HCT116 (cell line): ENCODE measurements at places on chromosomes 11 and 22. TPM values are rescaled to one million over a fixed set of nuclear protein-coding genes. Genes with fewer than 3 reads are reported as not detected.

The HTATIP2 gene
- 43.4 TPM for total RNA-seq

The MS4A3 gene
- not detected for total RNA-seq

The CNIH2 gene
- 1.3 TPM for total RNA-seq

The P2RY2 gene
- 2.9 TPM for total RNA-seq

- peak; percentile 58 for DNase-seq
- H3K4me1 ChIP-seq: no peaks in the 10 kb centered on the region
- no peaks in the 10 kb centered on the region for H3K36me3 ChIP-seq
Measured at GRCh38 chr11:18802381-18803257, 11.0 kb upstream of the PTPN5 start.

DNA sequence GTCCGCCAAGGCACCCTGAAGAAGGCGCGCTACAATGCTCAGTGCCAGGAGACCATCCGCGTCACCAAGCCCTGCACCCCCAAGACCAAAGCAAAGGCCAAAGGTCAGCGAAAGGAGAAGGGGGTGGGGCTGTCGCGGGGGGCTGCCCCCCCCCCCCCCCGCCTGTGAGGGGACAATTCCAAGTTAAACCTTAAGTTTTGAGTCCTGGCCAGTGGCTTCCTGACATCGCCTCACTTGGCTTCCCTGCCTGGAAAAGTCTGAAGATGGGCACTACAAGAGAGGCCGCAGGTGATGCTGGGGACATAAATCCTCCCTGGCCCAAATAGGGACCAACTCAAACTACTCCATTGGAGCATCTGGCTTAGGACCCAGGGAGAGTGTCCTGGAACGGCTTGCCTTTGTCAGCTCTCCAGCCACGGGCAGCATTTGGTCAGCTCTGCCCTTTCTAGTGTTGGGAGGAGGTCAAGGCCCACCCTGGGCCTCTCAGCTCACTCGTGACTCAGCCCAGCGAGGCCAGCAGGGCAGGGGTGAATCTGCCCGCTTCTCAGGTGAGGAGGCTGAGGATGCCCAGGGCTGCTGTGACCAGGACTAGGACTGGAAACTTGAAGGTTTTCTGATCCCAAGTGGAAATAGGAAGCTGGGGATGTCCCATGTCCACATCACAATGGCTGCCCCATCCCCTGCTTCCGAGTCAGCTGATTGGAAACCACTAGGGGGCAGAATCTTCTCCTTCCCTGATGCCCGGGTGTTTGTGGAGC is 1.4 kb downstream of the MDK start:
- no peak for DNase-seq
- H3K36me3 ChIP-seq: no peaks in the 10 kb centered on the region
- peaks cover 74% of the 10 kb centered on the region for H3K4me1 ChIP-seq

DNA sequence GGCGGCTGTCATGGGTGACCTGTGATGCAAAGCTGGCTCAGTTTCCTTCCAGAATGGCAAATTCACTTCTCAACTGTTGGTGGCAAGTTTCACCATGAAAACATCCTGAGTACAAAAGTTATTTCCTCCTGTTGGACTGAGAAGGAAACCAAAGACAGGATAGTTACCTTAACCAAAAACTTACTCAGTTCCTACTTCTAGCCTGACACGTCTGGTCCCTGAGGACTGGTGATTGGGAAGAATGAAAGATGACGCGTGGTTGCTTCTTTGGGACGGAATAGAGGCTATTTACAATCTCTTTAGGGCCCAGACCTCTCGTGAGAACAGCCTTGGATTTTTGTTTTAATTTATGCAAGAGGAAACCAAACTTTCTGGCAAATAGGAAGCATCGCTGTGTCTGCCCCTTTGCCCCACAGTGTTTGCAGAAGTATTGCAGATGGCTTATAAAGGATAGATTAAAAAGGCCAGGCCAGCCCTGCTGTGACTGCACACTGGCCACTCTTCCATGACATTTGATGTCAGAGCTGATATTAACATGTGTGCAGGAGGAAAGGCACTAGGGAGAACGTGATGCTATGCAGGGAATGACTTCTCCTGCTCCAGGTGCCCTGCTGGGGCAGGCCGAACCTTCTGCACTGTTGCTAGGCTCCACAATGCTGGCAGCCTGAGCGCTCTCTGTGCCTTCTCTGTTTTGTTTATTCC is 7.6 kb downstream of the VPS26B start:
- DNase-seq: no peak
- H3K4me1 ChIP-seq: no peaks in the 10 kb centered on the region
- H3K4me3 ChIP-seq: no peak overlapping the region
- no peaks in the 10 kb centered on the region for H3K27me3 ChIP-seq

DNA sequence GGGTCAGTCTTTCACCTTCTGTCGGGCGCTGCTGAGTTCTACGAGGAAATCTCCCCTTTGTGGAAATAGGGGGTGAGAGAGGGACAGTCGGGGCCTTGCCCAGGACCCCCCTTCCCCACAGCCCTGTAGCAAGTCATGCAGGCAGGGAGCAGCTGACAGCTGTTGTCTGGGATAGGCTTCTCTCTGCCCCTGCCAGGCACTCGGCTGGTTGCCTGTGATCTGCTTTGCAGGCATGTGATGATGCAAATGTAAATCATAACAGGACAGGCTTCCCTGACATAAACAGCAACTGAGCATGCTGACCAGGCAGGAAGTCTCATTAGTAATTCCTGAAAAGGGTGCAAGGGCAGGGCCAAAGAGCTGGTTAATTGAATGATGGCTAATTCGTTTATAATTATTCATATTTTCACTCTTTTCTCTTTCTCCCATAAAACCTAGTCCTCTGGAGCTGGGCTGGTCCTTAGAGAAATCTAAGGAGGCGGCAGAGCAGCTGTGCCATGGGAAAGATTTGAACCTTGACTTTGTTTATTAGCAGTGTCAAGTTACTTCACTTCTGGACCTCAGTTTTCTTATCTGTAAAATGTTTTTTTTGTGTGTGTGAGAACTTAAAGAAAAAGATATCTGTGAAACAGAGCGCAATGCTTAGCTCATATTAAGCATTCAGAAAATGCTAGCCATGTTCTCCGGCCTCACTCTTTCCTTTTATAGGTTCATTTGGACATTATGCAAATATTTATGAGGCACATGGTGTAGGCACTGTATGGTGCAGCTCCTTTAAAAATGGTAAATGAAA is 129.7 kb downstream of the LDLRAD3 start:
- H3K27me3 ChIP-seq: no peaks in the 10 kb centered on the region
- H3K4me3 ChIP-seq: no peak overlapping the region
- H3K4me1 ChIP-seq: no peaks in the 10 kb centered on the region
- H3K27ac ChIP-seq: no peak overlapping the region

DNA sequence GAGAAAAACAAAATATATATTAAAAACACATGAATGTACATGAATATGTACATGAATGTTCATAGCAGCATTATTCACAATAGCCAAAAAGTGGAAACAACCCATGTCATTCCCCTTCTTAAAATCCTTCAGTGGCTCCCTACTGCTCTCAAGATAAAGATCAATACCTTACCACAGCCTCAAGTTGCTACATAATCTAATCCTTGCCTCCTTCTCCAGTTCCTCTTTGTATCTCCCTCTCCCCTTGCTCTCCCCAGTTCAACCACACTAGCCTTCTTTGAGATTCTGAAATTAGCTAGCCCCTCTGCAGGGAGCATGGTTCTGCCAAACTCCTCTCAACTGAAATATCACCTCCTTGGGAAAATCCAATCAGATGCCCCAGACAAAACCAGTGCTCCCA is 28.1 kb downstream of the MTMR2 start:
- H3K4me1 ChIP-seq: no peaks in the 10 kb centered on the region
- no peaks in the 10 kb centered on the region for H3K36me3 ChIP-seq
- H3K27me3 ChIP-seq: no peaks in the 10 kb centered on the region
- H3K27ac ChIP-seq: no peak overlapping the region
- no peak for DNase-seq

DNA sequence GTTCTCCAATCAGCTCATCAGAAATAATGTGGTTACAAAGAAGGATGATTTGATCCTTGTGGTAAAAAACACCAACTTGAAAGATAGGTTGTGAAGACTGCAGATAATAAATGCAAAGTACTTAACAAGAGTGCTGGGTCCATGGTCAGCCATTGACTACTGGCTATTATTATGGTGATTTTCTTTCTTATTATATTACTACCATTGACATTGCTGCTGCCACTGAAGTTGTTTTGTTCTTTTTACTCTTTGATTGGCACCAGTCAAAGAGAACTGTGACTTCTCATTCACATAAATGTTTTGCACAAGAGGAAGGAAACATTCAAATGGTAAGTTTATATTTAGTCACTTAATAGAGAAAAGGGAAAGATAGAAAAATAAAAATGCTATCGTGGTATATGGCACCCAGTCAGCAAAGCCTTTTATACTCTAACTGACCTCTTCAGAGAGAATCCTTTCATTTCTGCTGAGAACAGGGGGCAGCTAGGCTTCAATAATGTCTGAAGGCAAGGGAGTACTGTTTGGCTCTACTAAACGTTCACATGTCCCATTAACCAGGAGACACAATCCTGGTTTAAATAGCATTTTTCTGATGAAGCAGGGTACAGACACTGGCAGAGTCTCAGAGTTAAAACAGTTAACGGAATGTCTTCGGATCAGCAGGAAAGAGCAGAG is 64.8 kb downstream of the LRRC4C start:
- no peak overlapping the region for H3K27ac ChIP-seq
- no peak for DNase-seq
- H3K36me3 ChIP-seq: no peaks in the 10 kb centered on the region
- H3K4me1 ChIP-seq: no peaks in the 10 kb centered on the region

DNA sequence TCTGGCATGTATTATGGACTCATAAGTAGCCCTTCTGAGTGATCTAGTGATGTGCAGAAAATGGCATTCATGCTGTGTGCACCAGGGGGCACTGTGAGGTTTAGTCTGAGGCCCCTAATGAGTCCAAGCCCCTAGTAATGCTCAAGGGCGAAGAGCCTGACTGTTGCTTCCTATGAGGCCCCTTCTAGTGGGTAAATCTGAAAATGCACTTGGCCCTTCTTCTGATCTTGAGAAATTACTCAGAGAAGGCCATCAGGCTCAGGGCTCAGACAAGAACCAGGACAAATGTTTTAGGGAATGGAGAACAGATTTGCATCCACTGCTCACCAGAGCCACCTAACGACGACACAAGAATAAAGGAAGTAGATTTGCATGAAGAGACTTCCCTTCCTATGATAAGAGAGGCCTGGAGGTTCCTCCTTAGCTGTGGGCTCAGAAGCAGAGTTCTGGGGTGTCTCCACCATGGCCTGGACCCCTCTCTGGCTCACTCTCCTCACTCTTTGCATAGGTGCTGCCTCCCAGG is 75.8 kb downstream of the GGTLC2 start:
- H3K27me3 ChIP-seq: no peaks in the 10 kb centered on the region
- no peak overlapping the region; the same call in 1 of the 2 replicates for H3K27ac ChIP-seq
- H3K4me3 ChIP-seq: no peak overlapping the region
- peak; percentile 67 for DNase-seq

- no peaks in the 10 kb centered on the region for H3K36me3 ChIP-seq
- H3K4me1 ChIP-seq: no peaks in the 10 kb centered on the region
- no peak overlapping the region for H3K4me3 ChIP-seq
- H3K27ac ChIP-seq: no peak overlapping the region
Measured at GRCh38 chr11:26285608-26286007, 46.3 kb upstream of the ANO3 start.

DNA sequence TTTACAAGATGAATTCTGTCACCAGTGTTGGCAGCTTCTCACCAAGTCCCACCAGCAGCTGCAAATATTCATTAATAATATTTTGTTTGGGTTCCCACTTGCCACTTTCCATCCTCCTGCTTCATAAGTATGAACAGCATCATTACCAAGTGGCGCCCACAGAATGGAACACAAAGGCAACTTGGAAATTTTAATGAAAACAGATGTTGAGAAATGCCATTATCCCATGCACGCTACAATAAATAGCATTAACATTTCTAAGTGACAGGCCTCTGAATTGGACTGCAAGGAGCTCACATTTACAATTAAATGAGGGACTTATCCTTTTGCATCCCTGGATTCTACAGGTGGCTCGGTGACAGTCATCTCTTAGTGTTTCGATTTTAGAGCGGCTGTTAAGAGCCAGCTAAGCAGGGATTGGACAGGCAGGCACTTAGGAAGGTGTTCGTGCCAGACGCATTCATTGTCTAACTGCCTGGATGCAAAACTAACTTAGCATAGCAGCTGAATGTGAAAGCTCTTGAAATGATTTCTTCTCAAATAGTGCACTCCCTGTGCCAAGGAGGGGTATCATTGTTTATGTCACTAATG is 170.3 kb downstream of the KIRREL3 start:
- H3K4me3 ChIP-seq: no peak overlapping the region
- no peak for DNase-seq
- peaks cover 16% of the 10 kb centered on the region; the same call in 1 of the 2 replicates for H3K27me3 ChIP-seq
- no peak overlapping the region for H3K27ac ChIP-seq

DNA sequence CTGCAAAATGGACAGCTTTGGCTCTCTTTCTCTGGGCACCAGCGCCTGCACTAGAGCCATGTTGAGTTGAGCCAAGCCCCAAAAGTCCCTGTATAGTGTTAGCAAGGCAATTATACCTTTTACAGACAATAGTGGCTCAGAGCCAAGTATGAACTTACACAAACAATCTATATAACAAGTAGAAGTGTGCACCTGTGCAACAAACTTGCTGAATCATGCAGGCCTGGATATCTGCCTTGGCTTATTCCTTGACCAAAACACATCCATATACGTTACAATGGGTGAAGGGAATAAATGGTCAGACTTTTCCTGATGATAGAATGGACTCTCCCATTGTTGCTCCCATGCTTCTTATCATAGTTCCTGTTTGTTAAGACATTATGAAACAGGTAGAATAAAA is 3.8 kb upstream of the OR52I2 start:
- no peaks in the 10 kb centered on the region for H3K4me1 ChIP-seq
- H3K4me3 ChIP-seq: no peak overlapping the region
- no peaks in the 10 kb centered on the region for H3K36me3 ChIP-seq
- peaks cover 78% of the 10 kb centered on the region for H3K27me3 ChIP-seq

DNA sequence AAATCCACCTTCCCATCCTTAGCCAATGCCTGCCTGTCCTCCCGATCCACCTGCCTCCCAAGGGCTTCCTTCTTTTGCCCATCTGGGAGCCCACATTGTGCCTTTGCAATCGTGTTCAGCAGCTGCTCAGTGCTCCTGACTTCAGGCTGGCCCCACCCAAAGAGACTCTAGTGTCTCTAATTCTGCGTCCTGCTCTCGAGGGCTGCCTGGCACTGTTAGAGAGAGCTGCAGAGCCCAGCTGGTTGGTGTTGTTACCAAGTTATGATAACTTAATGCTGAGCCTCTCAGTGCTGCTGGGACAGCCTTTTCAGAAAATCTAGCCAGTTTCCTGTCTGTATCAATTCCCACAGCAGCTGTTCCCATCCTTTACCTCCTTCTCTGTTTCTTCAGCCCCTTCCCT is 69.1 kb downstream of the MICAL2 start:
- peaks cover 75% of the 10 kb centered on the region for H3K4me1 ChIP-seq
- DNase-seq: no peak
- H3K27me3 ChIP-seq: no peaks in the 10 kb centered on the region
- H3K4me3 ChIP-seq: peak overlapping the region; percentile 14; the same call in 1 of the 2 replicates
- peak overlapping the region; percentile 59 for H3K27ac ChIP-seq

DNA sequence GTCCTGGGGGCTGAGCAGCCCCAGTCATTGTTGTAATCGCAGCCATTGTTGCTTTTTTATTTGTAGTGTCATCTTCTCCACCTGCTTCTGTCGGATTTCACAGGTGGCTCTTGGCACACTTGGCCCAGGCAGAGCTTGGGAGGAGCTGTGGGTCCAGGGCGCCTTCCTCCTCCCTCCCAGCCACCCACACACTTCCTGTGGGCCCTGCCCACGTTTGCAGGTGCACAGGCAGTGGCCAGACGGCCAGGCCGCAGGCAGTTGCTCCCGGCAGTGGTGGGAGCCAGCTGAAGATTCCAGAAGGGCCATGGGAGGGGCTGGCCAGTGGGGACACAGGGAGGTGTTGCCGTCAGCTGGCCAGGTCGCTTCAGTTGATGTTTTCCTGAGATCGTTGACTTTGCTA is 1191.9 kb downstream of the BRD1 start:
- H3K36me3 ChIP-seq: no peaks in the 10 kb centered on the region
- no peak overlapping the region for H3K27ac ChIP-seq
- H3K27me3 ChIP-seq: no peaks in the 10 kb centered on the region
- H3K4me3 ChIP-seq: no peak overlapping the region
- H3K4me1 ChIP-seq: no peaks in the 10 kb centered on the region
